PC-3 (cell line): ENCODE measurements at places on chromosomes 16 and 17. TPM values are rescaled to one million over a fixed set of nuclear protein-coding genes. Genes with fewer than 3 reads are reported as not detected.

The VAT1L gene
- 0.29 and 0.47 TPM in 2 replicates for total RNA-seq

The ORC6 gene
- total RNA-seq: 27.7 and 29.9 TPM in 2 replicates

The MYH1 gene
- total RNA-seq: not detected in 2 replicates

The TMEM114 gene
- total RNA-seq: not detected in 2 replicates

The ZP2 gene
- not detected in 2 replicates for total RNA-seq

The MGAT5B gene
- 4.9 and 10.3 TPM in 2 replicates for total RNA-seq

The GP1BA gene
- total RNA-seq: not detected in 2 replicates

The MT3 gene
- not detected in 2 replicates for total RNA-seq

GRCh38 chr17:42969001-42969581 lies 4.8 kb upstream of the AARSD1 start:
- DNase-seq: no peak

- DNase-seq: peak; percentile 82
Observed at GRCh38 chr17:18259621-18260331, 686 bp upstream of the MIEF2 start.

DNA sequence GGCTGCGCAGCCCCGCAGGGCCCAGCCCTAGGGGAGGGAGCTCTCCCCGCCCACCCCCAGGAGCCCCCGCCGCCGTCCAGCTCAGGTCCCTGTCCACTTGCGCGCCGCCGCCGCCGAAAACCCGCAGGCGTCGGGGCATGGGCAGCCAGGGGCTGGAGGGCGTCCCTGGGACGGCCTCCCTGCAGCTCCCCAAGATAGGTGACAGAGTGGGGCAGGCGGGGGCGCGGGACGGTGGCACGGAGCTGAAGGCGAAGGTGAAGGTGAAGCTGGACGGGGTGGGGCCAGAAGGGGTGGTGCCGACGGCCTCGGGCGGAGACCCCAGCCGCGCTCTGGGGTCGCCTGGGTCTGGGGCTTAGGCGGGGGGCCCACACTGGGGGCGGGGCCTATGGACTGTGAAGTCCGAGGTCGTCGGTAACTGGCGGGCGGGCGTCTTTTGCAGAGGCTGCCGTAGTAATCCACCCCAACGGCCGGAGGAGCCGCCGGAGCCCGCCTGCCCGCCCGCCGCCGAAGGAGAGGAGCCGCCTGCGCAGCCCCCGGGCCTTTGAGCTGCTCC lies 27.2 kb downstream of the SREBF1 start:
- no peak for DNase-seq

DNA sequence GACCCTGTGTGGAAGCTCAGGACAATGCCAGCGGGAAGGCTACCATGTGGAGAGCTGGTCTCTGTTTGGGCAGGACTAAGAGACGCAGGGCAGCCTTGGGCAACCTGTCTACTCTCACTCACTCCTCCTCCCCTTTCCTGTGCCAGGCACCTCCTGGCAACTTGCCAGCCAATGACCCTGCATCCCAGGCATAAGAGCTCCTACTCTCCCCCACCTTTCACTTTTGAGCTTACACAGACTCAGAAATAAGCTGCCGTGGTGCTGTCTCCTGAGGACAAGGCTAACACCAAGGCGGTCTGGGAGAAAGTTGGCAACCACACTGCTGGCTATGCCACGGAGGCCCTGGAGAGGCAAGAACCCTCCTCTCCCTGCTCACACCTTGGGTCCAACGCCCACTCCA lies 2.6 kb downstream of the HBM start:
- no peak for DNase-seq

- DNase-seq: peak; percentile 44
Observed at GRCh38 chr16:3131755-3132377, 3.0 kb upstream of the ZNF213 start.

DNA sequence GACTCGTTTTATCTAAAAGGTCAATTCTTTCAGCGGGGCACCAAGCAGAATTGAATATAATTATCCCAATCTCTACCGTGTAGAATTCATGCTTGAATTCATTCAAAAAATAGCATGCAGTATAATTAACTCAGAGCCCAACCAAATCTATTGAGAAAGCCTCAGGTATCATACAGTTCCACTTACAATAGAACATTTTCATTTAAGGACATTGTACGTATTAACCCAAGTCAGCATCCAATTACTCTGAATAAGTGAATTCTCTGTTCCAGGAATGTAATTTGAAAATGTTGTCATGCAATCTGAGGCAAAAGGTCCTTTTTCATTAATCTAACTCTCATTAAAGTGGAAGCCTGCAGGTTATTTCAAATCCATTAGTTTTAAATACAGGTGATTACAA lies 78.5 kb downstream of the SALL1 start:
- no peak for DNase-seq

GRCh38 chr17:7097940-7098339 lies 16.7 kb downstream of the ASGR2 start:
- DNase-seq: peak; percentile 30

DNA sequence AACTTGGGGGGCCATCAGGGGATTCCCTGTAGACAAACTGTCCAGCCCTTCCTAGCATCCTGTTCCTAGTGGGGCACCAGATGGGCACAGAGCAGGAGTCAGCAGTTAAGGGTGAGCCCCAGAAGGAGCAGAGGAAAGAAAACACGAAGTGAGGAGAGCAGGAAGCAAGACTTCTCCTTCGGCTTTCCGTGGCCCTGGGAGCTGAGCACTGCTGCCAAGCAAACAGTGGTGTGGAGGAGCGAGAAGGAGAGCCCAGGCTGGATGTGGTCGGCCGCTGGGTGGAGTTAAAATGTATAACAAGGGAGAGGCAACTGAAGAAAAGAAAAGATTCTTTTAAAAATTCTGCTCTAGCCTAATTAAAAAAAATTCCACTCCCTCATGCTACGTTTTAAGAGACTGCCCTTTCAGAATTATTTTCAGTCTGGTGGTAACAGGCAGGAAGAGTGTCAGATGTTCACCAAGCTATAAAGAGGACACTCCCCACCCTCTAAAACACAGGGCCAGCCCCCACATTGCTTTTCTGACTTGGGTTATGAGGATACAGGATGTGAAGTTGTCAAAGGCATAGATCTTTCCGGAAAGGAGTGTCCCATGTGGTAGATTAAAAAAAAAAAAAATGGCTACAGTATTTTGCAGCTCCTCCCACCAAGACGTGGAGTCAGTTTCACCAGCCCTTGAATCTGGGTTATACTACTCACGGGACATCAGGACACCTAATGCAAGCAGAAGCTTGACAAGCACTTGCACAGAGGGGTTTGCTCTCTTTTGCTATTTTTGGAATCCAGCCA lies 74.9 kb upstream of the ZFHX3 start:
- no peak for DNase-seq

DNA sequence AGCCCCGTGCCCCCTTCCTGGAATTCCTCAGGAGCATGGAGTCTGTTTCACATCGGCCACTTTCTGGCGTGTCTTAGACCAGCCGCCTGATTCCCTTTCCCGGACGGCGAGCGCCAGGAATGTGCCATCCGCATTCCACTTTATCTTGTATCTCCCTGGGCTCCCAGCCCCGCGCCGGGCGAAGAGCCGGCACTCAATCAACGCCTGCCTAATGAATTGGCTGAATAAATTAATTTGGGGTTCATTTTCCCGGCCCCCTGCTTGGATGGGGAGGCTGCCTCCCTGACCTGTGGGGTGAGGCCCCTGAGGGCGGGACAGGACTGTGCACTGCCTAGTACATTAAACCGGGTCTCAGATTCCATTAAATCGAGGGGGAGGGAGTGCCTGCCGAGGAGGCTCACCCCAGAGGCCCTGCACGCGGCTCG lies 282.3 kb upstream of the TNRC6C start:
- DNase-seq: no peak

DNA sequence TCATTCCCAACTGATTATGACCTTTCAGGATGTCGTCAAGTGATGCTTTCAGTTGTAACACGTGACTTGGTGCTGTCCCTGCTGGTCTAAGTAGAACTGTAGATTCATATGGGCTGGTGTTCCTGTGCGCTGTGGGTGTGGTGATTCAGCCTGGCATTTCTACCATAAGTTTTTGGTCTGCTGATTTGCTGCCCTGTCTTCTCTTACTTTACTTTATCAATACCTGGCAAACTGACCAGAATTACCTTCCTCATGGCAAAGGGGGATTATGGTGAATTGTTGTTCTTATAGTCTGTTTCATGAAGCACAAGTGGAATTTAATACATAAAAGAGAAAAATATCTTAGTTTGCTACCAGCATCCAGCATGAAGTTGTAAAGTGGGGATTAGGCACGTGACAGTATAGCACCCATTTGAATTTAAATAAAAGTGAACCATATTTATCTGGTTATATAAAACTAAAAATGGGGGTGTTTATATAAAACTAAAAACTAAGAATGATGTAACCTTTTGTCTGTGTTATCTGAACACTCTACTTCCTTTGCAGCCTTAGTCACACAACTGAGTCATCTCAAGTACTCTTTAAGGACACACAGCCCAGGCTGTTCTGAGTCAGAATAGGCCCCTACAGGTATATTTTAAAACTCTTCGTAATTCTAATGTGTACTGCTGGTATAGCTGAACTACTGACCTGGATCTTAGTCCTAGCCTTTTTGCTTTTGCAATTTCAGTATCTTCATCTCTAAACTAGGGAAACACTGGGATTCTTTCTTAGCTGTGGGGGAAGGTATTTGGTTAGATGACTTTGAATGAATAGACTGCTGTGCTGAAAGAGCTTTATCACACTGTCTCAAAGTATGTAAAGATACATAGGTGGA lies 28.3 kb downstream of the TTC19 start:
- DNase-seq: peak; percentile 97

DNA sequence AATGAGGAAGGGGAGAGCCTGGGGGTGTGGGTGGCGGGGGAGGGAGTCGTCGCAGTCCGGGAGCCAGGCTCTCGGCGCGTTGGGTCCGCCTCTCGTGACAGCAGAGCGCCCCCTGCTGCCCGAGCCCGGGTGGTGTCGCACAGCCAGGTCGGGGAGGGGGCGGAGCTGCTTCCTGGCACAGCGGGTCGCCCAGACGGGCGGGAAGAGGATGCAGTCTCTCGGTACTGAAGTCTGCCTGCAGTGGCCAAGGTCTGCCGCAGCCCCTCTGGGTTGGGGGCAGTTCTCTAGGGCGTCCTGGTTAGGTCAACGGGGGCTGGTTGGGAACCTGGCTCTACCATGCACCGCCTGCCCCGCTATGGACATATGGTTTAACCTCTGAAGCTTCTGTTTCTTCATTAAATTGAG lies 38.2 kb upstream of the CCDC182 start:
- peak; percentile 79 for DNase-seq

- DNase-seq: no peak
Observed at GRCh38 chr17:17309356-17309755, 6.2 kb downstream of the NT5M start.

- DNase-seq: no peak
Observed at GRCh38 chr17:39529455-39529854, 68.2 kb downstream of the CDK12 start.

GRCh38 chr17:47687748-47688147 lies 6.2 kb upstream of the TBKBP1 start:
- DNase-seq: no peak

GRCh38 chr16:85144026-85144915 lies 32.0 kb upstream of the CIBAR2 start:
- DNase-seq: no peak

GRCh38 chr17:74407384-74407783 lies 24.5 kb upstream of the GPRC5C start:
- no peak for DNase-seq

DNA sequence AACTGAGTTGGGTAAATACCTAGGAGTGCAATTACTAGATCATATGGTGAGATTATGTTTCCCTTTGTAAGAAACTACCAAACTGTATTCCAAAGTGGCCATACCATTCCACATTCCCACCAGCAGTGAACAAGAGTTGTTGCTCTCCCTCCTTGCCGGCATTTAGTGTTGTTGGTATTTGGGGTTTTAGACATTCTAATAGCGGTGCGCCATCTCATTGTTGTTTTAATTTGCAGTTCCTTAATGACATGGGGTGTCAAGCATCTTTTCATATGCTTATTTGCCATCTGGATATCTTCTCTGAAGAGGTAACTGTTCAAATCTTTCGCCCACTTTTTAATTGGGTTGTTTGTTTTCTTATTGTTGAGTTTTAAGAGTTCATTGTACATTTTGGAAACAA lies 164.2 kb upstream of the LHX1 start:
- DNase-seq: no peak

DNA sequence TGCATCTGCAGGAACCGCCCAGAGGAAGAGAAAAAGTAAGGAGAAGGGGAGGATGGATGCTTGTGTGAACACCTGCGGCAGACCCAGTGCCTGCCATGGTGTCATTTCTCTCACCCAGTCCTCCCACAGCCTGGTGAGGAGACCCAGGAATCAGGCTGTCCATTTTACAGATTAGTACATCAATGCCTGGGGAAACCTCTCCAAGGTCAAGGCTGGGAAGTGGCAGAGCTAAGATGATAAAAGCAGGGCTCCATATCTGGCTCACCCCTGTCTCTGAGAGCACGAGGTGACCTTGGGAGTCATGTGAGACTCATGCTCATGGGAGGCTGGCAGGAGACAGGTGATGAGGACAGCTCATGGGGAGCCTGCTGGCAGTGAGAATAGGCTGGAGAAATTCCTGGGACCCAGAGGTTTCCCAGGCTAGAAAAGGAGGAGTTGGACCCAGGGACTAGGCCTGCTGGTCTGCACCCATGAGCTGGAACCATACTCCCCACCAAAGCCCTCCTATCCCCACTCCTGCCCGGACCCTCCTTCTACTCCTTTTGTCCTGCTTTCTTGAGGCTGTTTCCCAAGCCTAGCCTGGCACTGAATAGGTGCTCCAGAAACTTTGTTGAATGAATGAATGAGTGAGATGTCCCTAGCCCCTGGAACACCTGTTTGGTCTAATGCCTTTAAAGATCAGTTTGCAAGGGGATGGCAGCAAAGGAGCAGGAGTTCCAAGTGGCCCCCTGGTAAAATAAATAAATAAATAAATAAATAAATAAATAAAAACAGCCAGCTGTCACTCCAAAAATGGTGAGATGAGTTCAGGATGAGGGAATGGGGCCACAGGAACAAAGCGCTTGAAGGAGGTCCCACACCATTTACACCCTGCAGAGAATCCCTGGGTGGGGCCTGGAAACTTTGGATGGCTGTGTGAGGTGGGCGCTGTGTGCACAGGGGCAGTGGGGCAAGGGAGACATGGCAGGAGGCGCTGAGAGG lies 1.6 kb downstream of the ZNF629 start:
- DNase-seq: no peak

DNA sequence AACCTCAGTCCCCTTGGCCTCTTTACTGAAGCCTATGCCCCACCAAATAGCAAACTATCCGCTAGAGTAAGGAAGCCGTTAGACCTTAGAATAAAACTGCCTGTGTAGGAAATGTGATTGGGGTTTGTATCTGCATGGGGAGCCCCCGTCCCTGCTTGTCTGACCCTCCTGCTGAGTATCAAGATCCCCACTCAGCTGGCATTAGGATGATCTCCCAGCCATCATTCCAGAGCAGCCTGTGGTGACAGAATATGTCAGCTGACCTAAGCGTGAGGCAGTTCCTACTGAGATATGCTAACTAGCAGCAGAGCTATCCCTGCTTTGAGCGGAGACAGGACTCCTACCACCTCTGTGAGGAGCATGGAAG lies 645 bp upstream of the GFOD2 start:
- no peak for DNase-seq

GRCh38 chr17:79808763-79809529 lies 12.1 kb upstream of the CBX8 start:
- peak; percentile 80 for DNase-seq

DNA sequence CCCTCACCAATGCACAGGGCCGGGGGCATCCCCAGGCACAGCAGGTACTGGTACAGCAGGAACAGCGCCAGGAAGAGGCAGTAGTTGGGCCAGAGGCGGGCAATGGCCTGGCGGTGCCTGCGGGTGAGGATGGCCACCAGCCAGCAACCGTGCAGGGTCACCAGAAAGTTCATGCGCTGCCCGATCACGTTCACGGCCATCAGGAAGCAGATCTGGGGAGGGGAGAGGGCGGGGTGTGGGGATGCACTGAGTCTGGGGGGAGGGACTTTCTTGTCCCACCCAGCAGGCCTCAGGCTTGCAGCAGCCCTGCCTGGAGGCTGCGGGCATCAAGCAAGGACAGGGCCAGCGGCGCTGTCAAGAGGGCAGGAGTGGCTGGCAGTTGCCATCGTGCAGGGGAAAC lies 25.4 kb downstream of the CTU2 start:
- DNase-seq: no peak
